GM19239 (cell line): ENCODE measurements at places on chromosomes 12 and 14.

DNA sequence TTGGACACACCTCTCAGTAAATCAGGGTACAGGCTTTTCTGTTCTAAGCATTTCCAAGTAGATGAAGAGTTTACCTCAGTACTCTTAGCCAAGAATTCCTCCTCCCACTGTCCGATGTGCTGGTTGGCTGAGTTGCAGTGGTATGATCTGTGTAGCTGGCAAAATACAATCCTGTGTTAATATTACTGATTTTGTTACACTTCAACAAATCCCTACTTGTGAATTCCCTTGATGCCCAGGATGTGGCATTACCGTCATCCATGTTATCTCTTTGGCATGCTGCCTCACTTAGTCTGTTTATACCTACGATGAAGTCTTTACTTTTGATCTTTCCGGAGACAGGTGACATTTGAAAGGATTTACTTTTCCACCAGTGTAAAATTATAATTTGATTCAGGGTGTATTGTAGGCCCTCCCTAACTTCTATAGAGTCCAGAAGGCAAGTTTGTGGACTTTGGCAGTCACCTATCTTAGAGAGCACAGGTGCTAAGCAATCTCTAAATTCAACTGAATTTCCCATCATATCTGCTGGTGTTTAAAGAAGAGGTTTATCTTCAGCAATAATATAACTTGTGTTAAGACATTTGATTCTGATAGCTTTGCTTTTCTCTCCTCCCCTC, 10.1 kb downstream of the CCDC196 start:
- DNase-seq = no peak

- DNase-seq = no peak
Measured at GRCh38 chr14:38731962-38732361, 371.1 kb downstream of the SEC23A start.

DNA sequence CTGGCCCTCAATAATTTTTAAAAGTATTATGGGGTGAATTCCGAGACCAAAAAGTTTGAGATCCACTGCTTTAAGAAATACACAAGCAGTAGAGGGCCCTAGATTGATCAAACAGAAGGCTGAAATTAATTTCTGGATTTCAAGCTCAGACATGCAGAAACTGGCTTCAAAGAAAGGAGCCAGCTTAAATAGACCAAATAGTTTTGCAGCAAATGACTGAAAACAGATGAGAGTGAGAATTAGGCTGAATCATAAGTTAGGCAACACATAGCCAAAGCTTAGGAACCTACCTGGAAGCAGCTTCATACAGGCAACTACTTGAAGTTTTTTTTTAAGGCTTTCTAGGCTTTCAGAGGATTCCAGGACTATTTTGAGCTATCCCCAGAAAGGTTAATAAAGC, 12.4 kb downstream of the ATF7 start:
- no peak for DNase-seq

DNA sequence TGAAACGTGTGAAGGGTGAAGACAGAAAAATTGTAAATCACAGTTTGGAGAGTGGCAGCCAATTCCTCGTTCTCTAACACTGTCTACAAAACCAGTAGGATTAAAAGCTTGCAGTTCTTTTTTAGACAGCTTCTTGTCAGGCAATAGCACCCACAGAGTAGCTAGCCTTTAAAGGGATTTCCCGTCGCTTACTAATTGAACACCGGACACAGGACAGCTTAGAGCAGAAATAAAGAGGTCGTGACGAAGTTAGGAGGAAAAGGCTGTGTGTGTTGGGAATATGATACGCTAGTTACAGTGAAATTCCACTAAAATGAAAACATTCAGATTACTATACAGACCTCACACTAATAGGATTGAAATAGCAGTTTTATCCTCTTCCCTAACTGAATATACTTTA, 149.1 kb upstream of the FLRT2 start:
- no peak for DNase-seq

GRCh38 chr12:62977418-62977817, 42.5 kb upstream of the PPM1H start:
- DNase-seq = no peak

- DNase-seq = no peak
Measured at GRCh38 chr12:52838609-52839435, 4.7 kb upstream of the KRT79 start.

DNA sequence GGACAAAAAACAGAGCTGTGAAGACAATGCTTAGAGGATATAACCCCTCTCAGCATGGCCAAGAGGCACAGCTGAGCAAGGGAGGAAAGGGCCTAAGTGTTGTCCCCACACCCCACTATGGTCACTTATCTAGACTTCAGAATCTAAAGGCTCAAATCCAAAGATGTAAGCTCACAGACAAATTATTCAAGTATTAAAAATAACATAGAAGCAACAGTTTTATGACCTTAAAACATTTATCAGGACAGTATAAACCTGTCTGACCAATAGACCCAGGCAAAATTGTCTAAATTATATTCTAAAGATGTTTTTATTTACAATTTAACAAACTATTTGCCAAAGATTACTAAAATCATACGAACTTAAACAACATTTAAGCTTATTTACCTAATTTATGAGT, 28.1 kb upstream of the PRICKLE1 start:
- no peak for DNase-seq

DNA sequence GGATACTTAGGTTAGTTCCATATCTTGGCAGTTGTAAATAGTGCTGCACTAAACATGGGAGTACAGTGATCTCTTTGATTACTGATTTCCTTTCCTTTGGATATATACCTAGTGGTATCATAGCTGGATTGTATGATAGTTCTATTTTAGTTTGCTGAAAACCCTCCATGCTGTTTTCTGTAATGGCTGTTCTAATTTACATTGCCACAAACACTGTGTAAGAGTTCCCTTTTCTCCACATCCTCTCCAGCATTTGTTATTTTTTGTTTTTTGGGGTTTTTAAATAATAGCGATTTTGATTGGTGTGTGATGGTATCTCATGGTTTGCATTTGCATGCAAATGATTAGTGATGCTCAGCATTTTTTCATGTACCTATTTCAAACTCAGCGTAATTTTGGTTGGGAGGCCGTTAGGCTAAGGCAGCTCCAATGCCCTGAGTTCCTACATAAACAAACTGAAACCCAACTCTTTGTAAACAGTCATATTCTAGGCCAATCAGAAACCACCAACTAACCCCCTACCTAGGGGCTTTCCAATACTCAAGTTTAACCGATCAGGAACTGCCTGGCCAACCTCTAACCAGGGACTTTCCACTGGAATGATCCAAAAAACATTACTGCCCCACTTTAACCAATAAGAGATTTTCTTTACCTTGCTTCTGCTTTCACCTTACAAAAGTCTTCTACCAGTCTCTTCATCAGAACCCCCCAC, 171.6 kb downstream of the FBXL14 start:
- no peak for DNase-seq

DNA sequence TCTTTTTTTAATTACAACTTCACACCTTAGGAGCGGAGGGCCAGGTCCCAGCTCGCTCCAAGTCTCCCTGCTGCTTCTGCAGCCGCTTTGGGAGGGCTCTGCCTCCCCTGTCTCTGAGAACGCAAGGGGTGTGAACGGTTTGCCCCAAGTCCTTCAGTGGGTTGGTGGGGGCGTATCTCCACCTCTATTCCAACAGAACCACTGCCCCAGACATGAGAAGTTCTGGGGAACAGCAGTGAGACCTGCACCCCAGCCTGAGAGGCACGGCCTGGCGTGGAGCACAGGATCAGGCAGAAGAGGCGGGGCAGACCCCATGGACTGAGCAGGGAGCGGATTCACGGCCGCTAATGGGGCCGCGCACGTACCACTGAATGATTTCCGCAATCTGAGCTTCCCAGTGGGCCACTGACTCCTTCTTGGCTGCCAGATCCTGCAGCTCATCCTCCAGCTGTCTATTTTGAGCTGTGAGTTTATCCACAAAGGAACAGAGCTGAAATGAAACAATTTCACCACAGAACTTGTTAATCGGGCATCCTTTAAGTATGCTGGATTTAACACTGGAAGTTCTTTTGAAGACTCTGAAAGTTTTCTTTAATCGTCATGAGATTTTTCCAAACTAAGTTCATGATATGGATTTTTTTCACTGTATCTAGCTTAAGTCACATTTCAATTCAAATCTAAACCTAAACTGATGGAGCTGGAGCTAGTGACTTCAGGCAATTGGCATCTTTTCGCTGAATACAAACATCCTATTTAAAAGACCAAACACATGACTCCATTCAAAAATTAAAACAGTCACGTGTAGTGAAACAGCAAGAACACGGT, 44.4 kb downstream of the AMN start:
- no peak for DNase-seq

DNA sequence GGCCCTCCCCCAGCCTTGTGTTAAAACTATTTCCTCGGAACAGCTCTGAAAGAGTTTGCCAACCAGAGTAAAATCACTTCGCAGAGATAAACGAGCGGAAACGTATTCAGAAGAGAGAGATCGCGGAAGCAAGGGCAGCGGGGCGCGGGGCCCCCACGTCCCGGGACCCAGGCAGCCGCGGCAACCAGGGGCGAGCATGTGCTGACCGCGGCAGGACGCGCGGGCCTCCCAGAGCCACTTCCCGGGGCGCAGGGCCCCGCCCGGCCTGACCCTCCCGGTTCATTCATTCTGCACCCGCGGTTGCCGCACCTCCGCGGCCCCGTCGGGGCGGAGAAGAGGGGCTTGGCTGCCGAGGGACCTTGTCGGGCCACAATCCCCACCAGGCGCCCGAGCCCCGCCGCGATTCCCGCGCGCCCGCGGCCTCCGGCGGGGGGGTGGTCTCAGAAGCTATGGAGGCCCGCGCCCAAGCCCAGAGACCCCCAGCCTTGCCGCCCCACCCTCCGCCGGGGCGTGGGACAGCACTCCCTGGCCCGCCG, 598 bp downstream of the UBE2N start:
- no peak for DNase-seq

- no peak for DNase-seq
Measured at GRCh38 chr12:95511977-95512376, 38.0 kb downstream of the METAP2 start.

GRCh38 chr12:48092611-48093010, 13.3 kb downstream of the SENP1 start:
- DNase-seq = no peak

- no peak for DNase-seq
Measured at GRCh38 chr12:70842136-70842535, 78.4 kb downstream of the PTPRR start.

DNA sequence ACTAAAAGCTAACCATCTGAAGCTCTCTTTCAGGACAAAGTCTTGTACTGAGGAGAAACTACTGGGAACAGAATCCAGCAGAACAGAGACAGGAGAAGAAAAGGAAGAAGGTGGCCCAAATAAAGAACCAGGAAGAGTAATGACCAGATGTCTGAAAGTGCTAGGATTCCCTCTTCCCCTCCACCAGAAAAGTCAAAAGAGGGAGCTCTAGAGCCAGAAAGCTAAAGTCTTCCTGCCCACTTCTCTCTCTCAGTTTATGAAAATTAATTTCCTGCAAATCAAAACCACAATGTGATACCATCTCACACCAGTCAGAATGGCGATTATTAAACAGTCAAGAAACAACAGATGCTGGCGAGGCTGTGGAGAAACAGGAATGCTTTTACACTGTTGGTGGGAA, 47.2 kb downstream of the SPPL3 start:
- DNase-seq = no peak

DNA sequence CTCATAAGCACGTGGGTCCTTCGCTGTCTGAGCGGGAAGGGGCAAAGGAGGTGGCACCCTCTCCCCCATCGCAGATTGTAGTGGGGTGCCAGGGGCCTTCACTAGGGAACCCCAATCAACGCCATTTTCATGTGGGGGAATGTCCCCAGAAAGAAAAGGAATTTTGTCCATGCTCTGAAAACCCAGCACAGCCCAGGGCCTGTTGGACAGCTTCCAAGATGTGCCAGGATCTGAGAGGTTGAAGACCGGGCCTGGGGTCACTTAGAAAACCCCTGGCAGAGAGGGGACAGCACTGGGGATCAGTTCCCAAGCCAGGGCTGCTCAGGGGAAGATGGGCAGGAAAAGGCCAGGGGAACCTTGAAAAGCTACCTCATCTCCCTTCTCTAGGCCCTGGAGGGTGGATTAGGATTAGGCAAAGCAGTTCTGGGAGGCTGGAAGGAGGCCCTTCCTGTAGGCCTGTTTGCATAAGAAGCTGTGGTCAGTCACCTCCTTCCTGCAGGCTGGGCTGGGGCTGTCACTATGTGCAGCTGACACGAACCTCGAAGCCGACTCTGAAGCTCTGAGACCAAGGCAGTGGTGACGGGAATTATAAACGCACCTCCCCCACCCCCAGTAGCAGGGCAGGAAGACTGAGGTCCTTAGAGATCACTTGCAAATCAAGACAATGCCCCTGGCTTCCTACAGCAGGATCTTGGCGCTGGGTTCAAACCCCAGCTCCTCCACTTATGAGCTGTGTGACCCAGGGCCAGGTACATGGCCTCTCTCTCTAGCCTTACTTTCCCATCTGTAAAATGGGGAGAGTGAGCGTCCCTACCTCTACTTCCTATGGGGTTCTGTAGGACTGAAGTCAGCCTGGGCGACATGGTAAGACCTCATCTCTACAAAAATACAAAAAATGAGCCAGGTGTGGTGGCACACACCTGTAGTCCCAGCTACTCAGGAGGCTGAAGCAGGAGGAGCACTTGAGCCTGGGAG, 29.0 kb downstream of the TESC start:
- DNase-seq = no peak

- DNase-seq = no peak
Measured at GRCh38 chr14:91754185-91754584, 22.3 kb upstream of the CATSPERB start.

- DNase-seq = no peak
Measured at GRCh38 chr12:47231456-47231855, 151.7 kb upstream of the AMIGO2 start.

DNA sequence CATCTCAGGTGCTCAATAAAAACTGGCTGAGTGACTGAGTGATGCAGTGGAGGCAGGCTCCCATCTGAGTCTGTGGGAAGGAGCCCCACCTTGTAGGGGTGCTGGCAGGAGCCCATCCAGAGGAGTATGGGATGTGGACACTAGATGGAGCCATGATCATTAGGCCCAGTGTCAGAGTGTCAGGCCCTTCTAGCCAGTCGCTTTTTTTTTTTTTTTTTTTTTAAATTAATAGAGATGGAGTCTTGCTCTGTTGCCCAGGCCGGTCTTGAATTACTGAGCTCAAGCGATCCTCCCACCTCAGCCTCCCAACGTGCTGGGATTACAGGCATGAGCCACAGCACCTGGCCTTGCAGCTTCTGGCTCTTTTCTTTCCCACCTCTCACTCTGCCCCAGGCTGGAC, 11.5 kb downstream of the RITA1 start:
- peak; percentile 86 for DNase-seq

GRCh38 chr14:77746064-77746702, 14.8 kb downstream of the SNW1 start:
- no peak for DNase-seq
